Stimulated activated CD4-positive, alpha-beta T cell treated with anti-CD3 and anti-CD28 coated beads, Interleukin-2, amount 100 ng/mL, for 24 hours (primary cell): ENCODE measurements at places on chromosomes 2 and 18.

- DNase-seq, result no peak
These were observed 52.8 kb downstream of the CHMP3 start for GRCh38 chr2:86510436-86510933.

- no peak for DNase-seq
These were observed 11.1 kb downstream of the CFAP36 start for GRCh38 chr2:55530539-55531081.

DNA sequence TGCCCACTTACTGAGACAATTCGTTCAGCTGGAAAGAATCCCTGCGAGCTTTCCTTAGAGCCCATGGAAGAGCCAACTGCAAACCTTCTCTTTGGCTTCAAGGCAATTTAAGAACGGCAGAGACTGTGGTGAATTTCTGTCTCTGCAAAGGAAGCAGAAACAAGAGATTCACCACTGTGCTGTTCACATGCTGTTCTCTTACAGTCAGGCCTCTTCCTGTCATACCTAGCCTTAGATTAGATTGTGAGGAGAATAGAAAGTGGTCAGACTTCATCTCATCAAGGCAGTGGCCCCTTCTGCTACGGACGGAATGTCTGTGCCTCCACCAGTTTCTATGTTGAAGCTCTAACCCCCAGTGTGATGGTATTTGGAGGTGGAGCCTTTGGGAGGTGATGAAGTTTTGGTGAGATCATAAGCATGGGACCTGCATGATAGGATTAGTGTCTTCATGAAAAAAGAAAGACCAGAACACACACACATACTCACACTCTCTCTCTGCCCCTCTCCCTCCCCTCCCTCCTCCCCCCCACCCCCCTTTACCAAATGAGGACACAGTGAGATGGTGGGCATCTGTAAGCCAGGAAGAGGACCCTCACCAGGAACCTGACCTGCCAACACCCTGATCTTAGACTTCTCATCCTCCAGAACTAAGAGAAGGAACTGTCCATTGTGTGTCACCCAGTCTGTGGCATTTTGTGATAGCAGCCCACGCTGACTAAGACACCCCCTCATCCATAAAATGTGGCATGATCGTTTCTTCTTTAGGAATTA, 45.6 kb upstream of the NRP2 start:
- DNase-seq, result no peak

DNA sequence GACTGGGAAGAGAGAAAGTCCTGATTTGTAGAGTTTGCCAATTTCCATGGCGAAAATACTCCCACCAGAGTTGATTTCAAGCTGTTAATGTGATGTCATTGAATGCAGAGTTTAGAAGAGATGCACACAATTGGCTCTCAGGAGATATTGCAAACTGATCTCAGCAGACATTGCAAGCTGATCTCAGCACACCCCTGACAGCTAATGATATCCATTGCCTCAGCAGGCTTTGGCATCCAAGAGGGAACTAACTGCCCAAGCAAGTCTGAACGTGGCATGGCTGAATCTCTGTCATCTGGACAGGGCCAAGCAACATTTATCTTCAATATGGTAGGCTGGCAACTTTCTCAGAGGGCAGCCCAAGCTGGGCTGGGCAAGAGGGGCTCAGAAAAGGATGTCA, 78.4 kb upstream of the CYP1B1 start:
- no peak for DNase-seq
